NCI-H510A treated with DMSO at 0.1 percent for 48 hours (cell line): ENCODE measurements at places on chromosomes 12 and 14.

- DNase-seq = no peak
These were observed 582.6 kb upstream of the ATP2B1 start for GRCh38 chr12:90290980-90291975.

DNA sequence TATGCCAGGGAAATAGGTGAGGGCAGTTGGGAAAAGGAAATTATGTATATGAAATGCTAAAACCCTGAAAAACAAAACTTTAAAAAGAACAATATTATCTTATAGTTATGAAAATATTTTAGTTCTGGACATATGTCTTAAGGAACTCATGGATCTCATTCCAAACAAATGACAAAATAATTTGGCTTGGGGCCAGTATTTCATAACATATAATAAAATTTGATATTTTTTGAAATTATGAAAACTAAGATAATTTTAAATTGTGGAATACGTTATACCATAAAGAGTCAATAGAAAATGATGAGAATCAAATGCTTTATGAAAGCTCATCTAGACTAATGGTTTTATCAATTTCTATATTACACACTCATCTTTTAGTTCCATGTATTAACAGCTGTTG, 173.8 kb upstream of the DCN start:
- no peak for DNase-seq

- DNase-seq = no peak
These were observed 26.0 kb downstream of the WBP11 start for GRCh38 chr12:14777271-14777670.

- no peak for DNase-seq
These were observed 501.0 kb downstream of the RERGL start for GRCh38 chr12:17588968-17589367.

DNA sequence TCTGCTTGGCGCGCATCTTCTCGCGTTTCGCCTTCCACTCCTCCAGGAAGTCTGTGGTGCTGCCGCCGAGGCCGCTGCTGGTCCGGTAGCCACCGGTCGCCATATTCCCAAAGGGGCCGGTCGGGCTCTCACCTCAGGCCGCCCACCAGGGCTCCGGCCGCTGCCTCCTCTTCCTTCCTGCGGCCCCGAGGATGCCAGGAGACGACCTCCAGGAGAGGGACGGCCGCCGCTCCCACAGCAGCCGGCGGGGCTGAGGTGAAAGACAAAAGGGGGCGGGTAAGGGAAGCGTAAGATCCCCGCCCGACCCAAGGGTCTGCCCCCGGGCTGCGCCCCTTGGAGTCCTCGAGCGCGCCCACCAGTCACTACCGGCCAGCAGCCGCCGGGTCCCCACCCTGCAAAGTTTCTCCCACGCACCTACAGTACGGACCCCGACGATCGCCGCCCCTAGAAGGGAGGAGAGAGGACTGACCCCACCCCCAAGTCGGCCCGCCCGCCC, 574 bp downstream of the PAWR start:
- DNase-seq = peak; percentile 75

- peak; percentile 57 for DNase-seq
These were observed 741 bp upstream of the CRIP2 start for GRCh38 chr14:105473677-105474482.

GRCh38 chr14:100295376-100296105, 10.7 kb downstream of the SLC25A29 start:
- DNase-seq = no peak

DNA sequence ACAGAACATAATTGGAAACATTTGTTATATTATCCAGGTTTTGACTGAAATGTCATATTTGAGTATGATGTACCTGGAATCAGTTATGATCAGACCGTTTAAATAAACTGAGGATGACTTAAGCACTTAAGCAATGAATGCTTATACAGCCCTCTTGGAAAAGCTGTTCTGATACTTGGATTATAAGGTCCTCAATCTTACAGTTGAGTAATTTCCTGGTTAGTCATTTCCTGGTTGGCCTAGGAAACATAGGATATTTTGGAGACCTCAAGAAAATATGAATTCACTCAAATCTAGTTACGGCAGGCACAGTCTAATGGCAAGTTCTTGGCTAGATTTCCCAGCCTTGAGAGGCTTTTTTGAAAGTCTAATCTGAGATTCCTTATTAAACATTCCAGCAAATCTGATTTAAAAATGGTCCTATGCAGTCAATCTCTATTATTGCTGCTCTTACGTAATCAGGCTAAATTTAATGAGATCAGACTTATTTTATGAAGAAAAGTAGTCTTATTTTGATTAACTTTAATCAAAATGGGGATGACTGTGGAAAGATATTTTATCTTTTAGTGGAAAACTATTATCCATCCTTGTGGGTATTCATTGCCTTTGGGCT, 447.2 kb downstream of the SNAPC1 start:
- DNase-seq = no peak

DNA sequence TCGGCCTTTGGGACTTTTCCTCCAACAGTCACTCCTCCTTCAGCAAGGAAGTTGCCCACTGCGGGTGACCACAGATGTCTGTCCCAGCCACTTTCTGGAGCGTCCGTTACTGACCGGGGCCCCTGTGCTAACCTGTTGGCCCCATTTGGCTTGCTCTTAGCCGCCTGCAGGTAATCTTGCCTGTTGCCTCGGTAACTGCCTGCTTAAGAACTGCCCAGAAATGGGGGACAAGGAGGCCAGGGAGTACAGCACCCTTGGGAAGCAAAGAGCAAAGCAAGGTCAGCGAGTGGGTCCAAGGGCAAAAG, 338.8 kb upstream of the SFSWAP start:
- no peak for DNase-seq

GRCh38 chr14:70014406-70015095, 135.3 kb downstream of the SMOC1 start:
- no peak for DNase-seq

DNA sequence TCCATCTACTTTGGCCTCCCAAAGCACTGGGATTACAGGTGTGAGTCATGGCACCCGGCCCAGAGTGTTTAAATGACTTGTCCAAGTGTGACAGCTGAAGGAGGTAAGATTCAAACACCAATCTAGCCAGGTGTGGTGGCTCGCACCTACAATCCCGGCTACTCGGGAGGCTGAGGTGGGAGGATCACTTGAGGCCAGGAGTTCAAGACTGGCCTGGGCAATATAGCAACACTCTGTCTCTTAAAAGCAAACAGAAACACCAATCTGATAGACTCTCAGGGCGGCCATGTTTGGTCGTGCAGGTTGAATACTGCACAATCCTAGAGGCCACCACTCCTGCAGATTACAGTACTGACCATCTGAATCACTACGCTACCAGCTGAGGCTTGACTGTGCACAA, 68.7 kb downstream of the RBM19 start:
- no peak for DNase-seq

DNA sequence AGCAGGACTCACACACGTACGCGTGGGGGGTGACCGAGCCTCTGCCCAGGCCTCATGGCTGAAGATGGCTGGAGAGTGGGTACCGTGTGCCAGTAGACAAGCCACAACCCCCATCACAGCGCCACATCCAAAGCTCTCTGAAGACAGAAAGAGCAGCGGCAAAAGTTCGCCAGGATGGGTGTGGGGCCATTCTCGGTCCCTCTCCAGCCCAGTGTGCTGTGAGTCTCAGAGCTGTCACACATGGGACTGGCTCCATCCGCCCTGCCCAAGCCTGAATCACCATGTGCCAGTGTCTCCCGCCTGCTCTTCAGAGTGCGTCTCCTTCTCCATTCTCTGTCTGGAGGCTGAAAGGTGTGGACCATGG, 5.7 kb downstream of the TMEM179 start:
- DNase-seq = no peak

DNA sequence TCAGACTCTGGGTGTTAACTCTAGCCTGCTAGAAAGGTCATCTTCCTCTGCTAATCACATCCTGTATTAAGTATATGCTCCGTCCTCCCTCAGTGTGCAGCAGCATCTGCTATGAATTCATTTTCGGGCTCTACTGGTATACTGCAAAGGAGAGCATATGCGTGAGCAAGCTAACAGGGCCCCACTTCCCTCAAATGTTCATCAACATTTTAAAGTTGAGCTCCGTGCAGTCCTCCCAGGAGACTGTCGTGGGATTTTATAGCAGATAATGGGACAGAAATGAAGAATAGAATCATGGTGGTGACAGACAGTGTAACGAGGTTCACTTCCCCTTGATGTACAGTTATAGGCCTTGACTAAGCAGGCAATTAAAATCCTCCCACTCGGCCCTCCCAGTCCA, 131.7 kb downstream of the PLXNC1 start:
- DNase-seq = no peak

- DNase-seq = no peak
These were observed 11.2 kb downstream of the OR8S1 start for GRCh38 chr12:48536602-48537001.

DNA sequence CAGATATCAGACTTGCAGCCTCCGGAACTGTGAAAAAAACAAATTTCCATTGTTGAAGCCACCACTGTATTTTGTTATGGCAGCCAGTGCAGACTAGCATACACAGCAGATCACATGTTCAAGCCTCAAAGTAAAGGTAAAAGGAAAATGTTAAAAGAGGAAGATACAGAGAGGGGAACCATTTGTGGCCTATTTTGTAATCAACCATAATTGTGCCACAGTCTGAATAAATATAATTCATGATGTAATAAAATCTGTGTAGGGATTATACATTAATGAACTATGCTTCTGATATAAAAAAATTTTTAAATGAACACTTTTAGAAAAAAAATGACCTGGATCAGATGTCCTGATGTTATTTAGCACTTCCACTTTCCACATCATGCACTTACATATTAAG, 79.6 kb downstream of the SLC16A7 start:
- DNase-seq = no peak

DNA sequence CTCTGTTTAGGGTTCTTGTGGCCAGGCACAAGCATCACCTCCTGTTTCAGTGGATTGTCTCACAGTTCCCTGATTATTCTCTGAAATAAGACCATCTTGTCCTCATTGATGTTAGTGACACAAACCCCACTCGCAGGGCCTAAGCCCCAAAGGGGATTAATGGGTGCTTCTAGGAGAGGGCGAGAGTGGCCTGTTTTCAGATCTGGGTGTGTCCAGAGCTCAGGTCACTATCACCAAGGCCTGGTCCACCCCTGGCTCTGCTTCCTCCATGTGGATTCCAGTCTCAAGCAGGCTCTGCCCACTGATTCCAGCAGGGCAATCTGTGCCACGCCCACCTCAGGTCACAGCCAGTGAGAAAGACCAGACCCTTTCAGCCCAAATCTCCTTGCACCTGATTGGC, 361.9 kb downstream of the ADGRD1 start:
- no peak for DNase-seq

- DNase-seq = peak; percentile 88
These were observed 58.9 kb upstream of the KITLG start for GRCh38 chr12:88638966-88639760.

DNA sequence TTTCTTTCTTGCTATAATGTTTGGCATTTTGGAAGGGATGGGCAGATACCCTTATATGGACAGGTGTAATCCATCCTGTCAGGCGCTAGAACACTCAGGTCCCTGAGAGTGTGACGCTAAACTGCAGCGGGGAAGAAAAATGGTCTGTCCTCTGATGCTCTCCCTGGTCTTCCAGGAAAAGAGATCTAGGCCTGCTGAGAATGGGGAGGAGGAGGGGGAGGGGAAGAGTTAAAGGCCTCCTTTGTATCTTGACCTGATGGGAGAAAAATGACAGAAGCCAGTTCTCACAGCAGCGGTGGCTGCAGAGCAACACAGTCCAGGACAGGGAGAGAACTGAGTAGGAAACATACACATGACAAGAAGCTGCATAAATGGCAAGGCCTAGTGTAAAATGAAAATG, 61.1 kb downstream of the RPS6KA5 start:
- no peak for DNase-seq

DNA sequence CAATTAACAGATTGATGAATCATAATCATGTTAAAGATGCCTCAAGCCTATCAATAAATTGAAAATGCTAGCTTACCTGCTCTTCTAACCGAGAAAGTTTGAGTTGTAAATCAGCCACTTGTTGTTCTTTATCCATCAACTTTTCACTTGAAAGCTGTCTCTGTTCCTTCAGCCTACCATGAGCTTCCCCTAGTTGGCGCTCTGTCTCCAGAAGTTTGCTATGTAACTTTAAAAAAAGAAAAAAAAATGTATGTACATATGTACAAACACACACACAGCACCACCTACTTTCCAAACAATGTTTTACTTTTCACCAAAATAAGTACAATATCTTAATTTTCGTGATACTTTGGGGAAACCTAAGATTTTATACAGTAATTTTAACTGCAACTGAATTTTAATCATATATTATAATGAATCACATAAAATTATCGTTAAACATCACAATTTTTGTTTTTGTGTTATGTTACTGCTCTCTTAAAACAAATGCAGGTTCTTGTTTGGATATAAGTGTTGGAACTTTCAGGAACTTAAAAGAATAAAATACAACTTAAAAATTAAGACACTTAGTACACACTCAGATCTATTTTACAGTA, 101.2 kb downstream of the EEA1 start:
- DNase-seq = peak; percentile 2

GRCh38 chr12:52442600-52443061, 8.5 kb upstream of the KRT75 start:
- no peak for DNase-seq

DNA sequence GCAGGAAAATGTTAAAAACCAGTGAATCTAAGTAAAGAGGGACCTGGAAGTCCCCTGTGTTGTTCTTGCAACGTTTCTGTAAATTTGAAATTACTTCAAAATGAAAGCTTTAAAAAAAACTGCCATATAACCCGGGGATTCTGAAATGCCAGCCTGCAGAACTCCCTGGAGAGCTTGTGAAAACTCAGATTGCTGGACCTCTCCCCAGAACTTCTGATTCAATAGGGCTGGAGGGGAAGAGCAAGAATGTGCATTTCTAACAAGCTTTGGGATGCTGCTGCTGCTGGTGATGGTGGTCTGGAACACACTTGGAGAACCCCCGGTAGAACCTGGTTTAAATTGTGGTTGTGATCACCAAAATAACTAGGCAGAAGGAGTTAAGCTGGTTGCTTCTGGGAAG, 300.0 kb upstream of the NOS1 start:
- no peak for DNase-seq

DNA sequence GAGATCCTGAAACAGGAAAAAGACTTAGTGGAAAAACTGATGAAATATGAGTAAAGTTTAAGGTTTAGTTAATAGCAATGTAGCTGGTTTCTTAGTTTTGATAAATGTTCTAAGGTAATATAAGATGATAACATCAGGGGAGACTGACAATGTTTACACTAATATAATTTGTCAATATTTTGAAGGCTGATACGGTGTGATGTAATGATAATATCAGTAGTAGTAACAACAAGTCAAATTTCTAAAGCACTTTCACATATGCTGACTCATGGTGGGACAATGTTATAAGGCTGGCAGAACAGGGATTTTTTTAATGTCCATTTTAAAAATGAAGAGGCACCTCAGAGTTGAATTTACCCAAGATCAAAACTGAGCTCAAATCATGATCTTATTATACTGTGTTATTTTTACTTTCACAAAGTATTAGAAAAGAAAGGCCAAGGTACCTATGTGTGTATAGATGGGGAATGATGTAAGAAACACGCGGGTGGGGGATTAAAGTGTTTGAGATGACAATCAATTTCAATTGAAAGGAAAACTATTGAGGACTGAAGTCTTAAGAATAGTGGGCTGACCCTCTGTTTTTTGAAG, 2.4 kb upstream of the FLRT2 start:
- DNase-seq = no peak
